T-helper 1 cell treated with Interleukin-12 subunit alpha and Interleukin-12 subunit beta and Interleukin-4 antibody, amounts not matched to agents 30 ng/mL and 1 ng/mL, for 36 hours (primary cell): ENCODE measurements at places on chromosomes 2 and 18. TPM values are rescaled to one million over a fixed set of nuclear protein-coding genes. Genes with fewer than 3 reads are reported as not detected.

The FNDC4 gene
- total RNA-seq, result not detected in 2 replicates

The SLC4A5 gene
- 2.6 and 3.7 TPM in 2 replicates for total RNA-seq

The NCKAP5 gene
- not detected in 2 replicates for total RNA-seq

The CNNM3 gene
- 24.2 and 25.7 TPM in 2 replicates for total RNA-seq

The CD8B2 gene
- 0.15 and 0.46 TPM in 2 replicates for total RNA-seq
